Hepatocyte (in vitro differentiated cells): ENCODE measurements at places on chromosomes 3 and 15. TPM values are rescaled to one million over a fixed set of nuclear protein-coding genes. Genes with fewer than 3 reads are reported as not detected.

Gene THRB
- 60.0 and 66.4 TPM in 2 replicates for total RNA-seq

Gene CCR8
- total RNA-seq = not detected in 2 replicates

Gene CCR9
- total RNA-seq = 0.20 and 0.44 TPM in 2 replicates

GRCh38 chr3:181919375-181919774 is 207.7 kb downstream of the SOX2 start:
- DNase-seq = no peak
- H3K36me3 ChIP-seq = no peaks in the 10 kb centered on the region
- H3K4me1 ChIP-seq = no peaks in the 10 kb centered on the region
- no peaks in the 10 kb centered on the region for H3K27me3 ChIP-seq
- no peak overlapping the region for H3K27ac ChIP-seq

- no peak for DNase-seq
- no peaks in the 10 kb centered on the region for H3K36me3 ChIP-seq
- H3K4me1 ChIP-seq = no peaks in the 10 kb centered on the region
- H3K4me3 ChIP-seq = no peak overlapping the region
- H3K27me3 ChIP-seq = no peaks in the 10 kb centered on the region
- no peak overlapping the region for H3K27ac ChIP-seq
Observed at GRCh38 chr3:177062052-177062732, 135.1 kb downstream of the TBL1XR1 start.

DNA sequence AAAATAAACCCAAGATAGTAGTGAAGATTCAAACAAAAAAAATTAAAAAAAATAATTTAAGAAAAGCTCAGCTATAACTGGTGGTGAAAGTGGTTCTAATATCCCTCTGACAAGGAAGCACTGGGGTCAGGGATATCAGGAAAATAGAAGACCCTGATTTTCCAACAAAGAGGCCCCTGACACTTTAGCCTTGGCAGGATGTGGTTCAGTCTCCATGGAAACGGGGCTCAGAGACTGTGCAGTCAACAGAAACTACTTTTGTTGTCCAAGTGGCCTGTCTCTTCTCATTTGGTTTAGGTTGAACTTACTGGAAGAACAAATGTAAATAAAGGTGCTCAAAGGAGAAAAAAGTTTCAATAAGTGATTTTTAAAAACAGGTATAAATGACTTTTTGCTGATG is 27.2 kb downstream of the INTS14 start:
- H3K4me3 ChIP-seq = no peak overlapping the region
- peaks cover 3% of the 10 kb centered on the region for H3K4me1 ChIP-seq
- peak overlapping the region; percentile 3 for H3K27ac ChIP-seq
- H3K36me3 ChIP-seq = no peaks in the 10 kb centered on the region
- peak; percentile 8 for DNase-seq

DNA sequence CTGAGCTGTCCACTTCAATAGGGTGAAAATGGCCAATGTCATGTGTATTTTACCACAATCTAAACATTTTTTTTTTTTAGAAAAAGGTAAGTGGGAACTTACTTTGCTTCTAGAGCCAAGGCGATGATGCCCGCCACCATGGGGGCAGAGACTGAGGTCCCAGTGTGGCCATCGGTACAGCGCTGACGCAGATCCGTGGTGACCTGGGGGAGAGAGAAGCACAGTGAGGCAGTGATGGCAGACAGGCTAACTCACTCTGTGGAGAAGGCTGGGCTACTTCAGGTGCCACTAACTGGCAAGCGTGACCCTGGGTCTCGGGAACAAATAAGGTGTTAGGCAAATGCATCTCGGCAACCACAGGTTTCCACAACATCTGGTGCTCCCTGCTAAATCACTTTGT is 94.3 kb upstream of the SNRPA1 start:
- no peaks in the 10 kb centered on the region for H3K27me3 ChIP-seq
- DNase-seq = no peak
- H3K27ac ChIP-seq = no peak overlapping the region
- H3K4me1 ChIP-seq = no peaks in the 10 kb centered on the region
- H3K36me3 ChIP-seq = no peaks in the 10 kb centered on the region
- H3K4me3 ChIP-seq = no peak overlapping the region
